ENCODE measurements at places on chromosomes 7 and 10. TPM values are rescaled to one million over a fixed set of nuclear protein-coding genes. Genes with fewer than 3 reads are reported as not detected.

GRCh38 chr10:48993627-48994026, 54.0 kb upstream of the LRRC18 start:
- DNase-seq = no peak

DNA sequence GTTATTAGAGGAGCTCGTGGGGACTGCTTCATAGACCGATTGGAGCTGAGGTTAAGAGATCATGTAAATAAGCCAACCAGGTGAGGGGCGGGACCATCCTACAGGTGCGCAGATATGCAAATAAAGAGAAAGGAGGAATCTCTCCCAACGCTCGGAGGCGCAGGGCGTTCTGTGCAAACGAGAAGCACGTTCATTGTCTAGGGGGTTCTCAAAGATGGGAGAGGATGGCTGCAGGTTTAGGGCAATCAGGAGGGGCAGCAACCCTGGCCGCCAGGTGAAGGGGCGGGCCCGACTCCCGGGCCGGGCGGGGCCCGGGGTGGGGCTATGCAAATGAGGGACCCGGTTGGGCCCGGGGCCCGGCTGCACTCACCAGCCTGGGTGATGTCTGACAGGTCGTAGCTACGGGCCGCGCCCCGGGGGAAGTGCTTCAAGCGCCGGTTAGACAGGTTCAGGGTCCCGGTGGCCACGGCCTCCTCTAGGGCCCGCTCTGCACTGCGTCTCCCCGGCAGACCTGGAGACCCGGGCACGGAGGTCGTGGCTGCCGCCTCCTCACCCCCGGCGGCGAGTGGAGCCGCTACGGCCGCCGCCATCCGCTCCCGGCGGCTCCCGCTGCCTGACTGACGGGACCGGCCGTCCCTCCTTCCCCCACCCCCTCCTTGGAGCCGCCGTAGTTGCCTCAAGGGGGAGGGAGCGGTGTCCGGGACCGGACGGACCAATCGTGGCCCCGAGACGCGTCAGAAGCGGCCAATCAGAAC, at the start of gene LRCH4:
Gene LRCH4 (minus strand): TSS at position 619 of the 755 bp plus-strand sequence. CDS start 29 bp downstream, at position 590.
- peak; percentile 64 for DNase-seq

GRCh38 chr10:74541375-74541774, 285.0 kb upstream of the KAT6B start:
- DNase-seq = no peak

- no peak for DNase-seq
These were observed 1169.9 kb downstream of the NXPH1 start for GRCh38 chr7:9603291-9603690.

GRCh38 chr7:36127075-36127740, 25.8 kb upstream of the EEPD1 start:
- DNase-seq = no peak

The RBP3 gene
- total RNA-seq = not detected

The HOXA2 gene
- total RNA-seq = not detected

DNA sequence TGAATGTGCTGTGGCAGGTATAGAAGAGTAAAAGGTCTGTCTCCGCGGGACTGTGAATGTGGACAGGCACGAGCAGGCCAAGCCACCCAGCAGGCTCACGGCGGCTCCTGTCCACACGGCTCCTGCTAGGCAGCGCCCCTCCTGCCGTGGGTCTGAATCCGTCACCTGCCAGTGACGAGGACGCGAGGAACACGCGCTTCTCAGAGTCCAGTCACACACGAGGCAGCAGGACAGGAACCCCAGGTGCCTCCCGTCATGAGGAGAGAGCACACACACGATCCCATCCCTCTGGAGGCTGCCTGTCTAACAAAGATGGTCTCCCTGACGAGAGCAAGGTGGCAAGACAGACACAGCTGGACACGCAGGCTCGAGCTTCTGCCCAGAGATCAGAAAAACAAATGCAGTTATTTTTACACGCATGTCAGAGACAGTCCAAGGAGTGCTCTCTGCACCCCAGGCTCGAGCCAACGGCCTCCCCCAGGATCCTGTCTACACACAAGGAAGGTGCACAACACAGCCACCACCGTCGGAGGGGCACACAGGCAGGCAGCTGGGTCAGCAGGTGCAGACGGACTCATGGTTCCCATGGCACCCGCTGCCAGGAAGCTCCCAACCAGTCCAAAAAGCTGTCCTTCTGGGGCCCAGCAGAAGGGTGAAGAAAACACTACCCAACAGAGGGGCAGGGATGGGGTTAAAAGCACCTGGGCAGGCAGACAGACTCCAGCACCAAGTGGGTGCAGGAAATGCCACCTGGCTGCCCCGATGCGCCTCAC, 103.2 kb downstream of the MAD1L1 start:
- no peak for DNase-seq

DNA sequence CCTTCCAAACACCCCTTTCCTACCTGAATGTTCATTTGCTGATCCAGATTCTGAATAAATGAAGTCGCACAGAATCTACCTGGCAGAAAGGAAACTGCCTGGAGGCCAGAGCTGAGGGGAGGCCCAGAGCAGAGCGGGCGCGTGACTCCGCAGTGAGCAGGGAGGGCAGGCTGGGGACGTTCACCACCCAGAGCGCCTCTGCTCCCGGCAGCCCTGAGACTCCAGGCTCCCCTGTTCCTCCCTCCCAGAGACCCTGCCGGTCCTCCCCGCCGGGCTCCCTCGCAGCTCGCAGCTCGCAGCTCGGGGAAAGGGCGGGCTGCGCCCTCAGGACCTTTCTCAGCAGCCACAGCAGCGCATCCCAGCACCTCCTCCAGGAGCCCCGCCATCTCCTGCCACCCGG, 176.7 kb upstream of the ZNF32 start:
- no peak for DNase-seq

DNA sequence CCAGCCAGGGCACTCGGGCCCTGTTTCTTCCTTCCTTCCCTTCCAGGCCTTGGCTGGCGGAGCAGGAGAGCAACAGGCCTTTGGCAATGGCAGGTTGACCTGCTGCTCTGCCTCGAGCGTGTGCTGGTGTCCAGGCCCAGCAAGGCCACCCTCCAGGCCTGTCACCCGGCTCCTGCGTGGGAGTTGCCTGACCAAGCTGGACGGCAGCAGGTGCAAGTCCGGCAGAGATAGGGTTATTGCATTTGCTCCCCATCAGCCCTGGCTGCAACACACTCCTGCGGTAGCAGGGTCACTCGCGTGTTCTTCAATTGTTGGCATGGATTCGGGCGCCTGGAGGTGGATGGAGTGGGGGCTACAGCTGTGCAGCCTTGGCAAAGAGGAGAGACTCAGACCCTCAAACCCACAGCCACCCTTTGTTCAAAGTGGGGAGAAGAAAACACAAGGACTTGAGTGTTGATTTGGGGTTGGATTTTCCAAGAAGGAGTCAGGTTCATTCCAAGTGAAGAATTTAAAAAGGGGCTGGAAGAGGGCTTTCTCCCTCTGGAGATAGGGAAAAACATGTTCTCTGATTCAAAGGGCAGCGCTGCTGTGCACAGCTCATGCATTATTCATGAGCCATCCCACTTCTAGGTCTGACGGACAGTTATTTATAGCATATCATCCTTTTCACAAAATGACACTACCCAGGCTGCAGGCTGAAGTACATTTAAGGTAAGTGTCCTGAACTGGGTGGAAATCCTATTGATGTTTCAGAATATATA, 64.2 kb upstream of the PITRM1 start:
- no peak for DNase-seq

- no peak for DNase-seq
These were observed 116.4 kb upstream of the PPIF start for GRCh38 chr10:79230850-79231249.

DNA sequence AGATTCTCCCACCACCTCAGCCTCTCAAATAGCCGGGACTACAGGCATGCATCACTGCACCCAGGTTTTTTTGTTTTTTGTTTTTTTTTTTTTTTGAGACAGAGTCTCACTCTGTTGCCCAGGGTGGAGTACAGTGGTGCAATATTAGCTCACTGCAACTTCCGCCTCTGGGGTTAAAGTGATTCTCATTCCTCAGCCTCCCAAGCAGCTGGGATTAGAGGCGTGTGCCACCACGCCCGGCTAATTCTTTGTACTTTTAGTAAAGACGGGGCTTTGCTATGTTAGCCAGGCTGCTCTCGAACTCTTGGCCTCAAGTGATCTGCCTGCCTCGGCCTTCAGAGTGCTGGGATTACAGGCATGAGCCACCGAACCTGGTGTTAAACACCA, 107.5 kb upstream of the KIF5B start:
- no peak for DNase-seq

GRCh38 chr10:88983206-88983605, 7.4 kb upstream of the FAS start:
- DNase-seq = no peak

Data from activated CD4-positive, alpha-beta T cell treated with anti-CD3 and anti-CD28 coated beads, Interleukin-2, amount 10 ng/mL, durations not matched to agents 7 days and 5 days (primary cell).